Head of caudate nucleus (tissue), 42 donors: ENCODE measurements at places on chromosomes 3 and 15.
A peak's percentile ranks its signal among the peaks of the same experiment; 100 is the strongest.

DNA sequence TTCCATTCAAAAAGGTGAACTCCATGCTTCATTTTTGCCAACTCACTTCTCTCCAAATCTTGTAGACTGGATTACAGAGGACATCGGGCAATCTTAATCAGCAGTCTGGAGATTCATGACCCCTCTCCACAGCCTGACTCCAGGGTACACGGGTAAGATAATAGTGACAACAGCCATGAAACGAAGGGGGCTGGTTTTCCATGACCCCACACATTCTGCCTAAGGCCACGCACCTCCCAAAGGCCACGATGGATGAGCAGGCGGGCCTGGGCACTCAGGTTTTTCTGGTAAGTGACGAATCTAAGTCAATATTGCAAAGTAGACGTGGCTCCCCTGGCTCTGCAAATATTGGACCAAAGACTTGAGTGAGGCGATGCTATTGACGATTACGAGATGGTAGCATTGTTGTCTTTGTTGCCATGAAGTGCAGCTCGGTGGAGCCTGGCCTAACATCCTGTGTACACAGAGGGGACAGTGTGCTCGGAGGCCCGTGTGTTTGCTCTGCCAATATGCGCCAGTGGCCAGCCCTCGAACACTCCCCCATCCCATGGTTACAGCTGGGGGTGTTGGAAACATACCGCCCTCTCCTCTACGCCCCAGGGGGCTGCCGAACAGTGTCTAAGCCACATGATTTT lies 119.1 kb downstream of the OPA1 start:
- DNase-seq: no peak

- DNase-seq: no peak
Measured at GRCh38 chr3:31996195-31996594, 14.6 kb downstream of the ZNF860 start.

GRCh38 chr3:13391308-13391707 lies 28.8 kb downstream of the NUP210 start:
- no peak for DNase-seq

DNA sequence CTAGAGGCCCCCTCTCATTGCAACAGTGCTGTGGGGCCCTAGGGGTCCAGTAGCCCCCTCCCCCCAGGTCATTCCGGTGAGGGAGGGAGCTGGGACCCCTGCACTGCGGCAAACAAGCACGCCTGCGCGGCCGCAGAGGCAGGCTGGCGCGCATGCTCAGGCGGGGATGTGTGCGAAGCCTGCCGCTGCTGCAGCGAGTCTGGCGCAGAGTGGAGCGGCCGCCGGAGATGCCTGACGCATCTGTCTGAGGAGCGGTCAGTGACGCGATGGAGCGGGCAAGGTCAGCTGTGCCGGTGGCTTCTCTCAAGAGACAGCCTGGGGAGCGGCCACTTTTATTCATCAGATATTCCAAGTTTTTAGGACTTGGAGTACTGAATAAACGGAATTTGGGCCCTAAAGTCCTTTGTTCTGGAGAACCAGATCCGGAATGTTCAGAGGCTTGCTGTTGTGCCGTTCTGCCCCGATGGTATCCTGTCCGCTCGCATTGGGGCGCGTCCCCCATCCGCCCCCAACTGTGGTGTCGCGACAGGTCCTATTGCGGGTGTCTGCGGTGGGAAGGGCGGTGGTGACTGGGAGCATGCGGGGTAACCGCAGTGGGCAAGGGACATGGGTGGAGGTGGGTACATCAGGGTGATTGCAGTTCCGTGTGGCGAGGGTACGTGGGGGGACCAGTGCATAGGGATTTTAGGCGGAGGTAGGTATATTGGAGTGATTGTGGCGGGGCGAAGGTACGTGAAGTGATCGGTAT lies at the start of the genes SNRPN and SNURF:
SNRPN (plus strand) TSS at position 205 of the 748 bp plus-strand sequence. CDS start 19,467 bp downstream, outside the sequence.
SNURF (plus strand) TSS at position 205 of the 748 bp plus-strand sequence; CDS start at position 267, 62 bp downstream.
- DNase-seq: peak; percentile 81

GRCh38 chr3:191383124-191383523 lies 52.8 kb upstream of the UTS2B start:
- no peak for DNase-seq

DNA sequence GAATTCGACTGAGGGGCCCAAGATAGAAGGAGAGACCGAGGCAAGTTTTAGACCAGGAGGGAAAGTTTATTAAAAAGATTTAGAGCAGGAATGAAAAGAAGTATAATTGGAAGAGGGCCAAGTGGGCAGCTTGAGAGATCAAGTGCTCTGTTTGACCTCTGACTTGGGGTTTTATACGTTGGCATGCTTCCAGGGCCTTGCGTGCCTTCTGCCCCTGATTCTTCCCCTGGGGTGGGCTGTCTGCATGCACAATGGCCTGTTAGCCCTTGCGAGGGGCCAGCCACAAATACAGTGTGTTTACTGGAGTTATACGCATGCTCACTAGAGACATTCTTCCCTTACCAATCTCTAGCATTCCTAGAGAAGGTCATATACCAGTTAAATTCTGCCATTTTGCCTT lies 70.7 kb upstream of the LARS2 start:
- DNase-seq: no peak

GRCh38 chr15:80242132-80242769 lies 9.8 kb downstream of the CTXND1 start:
- no peak for DNase-seq

- no peak for DNase-seq
Measured at GRCh38 chr15:99976000-99976399, 242.8 kb upstream of the LYSMD4 start.

- no peak for DNase-seq
Measured at GRCh38 chr3:128430301-128430700, 36.4 kb downstream of the DNAJB8 start.

- no peak for DNase-seq
Measured at GRCh38 chr15:28105793-28106192, 6.7 kb upstream of the OCA2 start.

DNA sequence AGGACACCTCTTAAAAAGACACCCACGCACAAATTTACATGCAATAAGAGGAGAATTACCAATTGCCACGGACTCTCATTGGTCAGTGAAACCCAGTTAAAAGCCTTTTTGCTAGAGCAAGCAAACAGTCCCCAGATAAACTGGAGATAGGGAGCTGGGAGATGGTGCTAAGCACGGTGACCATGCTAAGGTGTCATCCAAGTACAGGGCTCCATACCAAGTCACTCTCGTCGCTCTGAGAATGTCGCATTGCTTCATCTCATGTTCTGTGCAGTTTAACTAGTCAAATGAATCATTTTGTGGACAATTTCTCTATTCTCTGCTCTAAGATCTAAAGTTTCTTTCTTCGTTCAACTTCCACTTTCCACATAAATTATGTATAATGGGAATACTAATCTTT lies 581.9 kb downstream of the AGBL1 start:
- DNase-seq: no peak

GRCh38 chr3:177646749-177647148 lies 449.5 kb upstream of the TBL1XR1 start:
- DNase-seq: no peak

DNA sequence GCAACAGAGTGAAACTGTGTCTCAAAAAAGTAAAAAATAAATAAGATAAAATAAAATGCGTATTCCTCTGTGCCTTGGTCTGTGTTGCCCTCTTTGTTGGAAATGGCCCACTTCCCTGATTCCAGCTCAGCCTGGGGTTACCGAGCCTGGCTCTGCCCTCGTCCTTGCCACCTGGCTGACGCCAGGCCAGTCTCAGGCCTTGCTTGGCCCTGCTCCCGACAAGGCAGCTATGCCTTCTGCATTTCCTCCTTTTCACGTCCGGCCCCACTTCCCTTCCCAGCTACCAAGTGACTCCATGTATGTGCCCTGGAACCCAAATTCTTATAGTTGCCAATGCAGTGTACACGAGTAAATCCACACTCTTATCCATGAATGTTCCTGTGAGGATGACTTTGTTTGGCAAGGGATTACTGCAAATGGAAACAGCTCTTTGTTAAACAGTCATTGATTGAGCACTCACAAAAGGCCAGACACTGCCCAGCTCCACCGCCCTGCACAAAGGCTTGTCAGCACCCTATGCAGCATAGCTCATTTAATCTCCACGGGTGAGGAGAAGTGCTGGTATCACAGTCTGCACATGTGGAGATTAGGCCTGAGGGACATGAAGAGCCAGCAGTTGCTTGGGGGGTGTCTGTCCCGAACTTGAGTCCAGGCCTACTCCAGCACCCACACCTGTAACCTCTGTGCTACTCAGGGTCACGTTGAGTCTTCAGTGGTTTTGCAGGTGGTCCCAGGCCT lies 25.1 kb downstream of the SPSB4 start:
- no peak for DNase-seq
